ENCODE measurements at places on chromosomes 1 and 21. TPM values are rescaled to one million over a fixed set of nuclear protein-coding genes. Genes with fewer than 3 reads are reported as not detected.
A peak's percentile ranks its signal among the peaks of the same experiment; 100 is the strongest.

DNA sequence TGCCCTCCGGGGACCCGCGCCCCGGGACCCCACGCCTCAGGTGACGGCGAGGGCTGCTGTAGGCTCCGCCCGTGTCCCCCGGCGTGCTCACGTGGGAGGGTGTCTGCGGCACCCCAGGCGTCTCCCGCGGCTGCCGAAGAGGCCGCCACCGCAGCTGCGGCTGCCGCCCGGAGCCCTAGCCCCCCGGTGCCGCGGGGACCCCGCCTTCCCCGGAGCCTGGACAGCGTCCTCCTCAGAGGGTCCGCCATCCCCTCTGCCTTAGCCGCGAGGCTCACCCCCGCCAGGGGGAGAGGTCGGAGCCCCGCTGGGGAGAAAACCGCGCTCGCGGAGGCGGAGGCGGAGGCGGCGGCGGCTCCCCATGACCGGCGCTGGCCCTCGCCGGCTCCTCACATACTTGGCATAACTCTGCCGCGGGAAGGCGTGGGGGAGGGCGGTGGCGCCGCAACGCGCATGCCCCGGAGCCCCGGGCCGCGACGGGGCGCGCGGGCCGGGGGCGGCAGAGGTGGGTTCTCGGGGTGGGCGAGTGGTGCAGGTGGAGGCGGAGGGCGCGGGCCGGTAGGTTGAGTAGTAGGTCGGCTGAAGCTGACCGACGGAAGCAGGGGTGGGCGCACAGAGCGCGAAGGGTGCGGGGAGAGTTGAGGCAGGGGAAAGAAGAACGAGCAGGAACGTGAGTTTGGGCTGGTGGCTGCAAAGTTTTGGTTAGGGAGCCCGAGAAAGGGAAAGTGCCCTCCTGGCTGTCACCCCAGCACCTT lies 700 bp upstream of the SYDE2 start:
- DNase-seq: peak; percentile 79

DNA sequence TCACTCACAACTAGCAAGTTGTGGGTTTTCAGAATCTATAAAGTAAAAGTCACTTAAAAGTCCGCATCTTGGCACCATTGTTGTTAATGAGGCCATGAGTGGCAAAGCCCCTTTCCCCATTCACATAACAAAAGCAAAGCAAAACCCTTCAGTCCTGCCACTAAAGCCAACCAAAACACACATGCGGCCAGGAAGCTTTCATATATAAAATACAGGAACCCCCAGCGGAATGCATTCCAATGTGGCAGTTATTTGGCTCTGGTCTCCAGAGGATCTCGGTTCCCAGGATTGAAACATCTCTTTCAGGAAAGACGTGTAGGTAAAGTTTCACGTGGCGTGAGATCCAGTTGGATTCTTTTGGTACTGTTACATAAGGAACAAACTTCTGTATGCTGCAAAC lies 2.5 kb upstream of the LBR start:
- no peak for DNase-seq

DNA sequence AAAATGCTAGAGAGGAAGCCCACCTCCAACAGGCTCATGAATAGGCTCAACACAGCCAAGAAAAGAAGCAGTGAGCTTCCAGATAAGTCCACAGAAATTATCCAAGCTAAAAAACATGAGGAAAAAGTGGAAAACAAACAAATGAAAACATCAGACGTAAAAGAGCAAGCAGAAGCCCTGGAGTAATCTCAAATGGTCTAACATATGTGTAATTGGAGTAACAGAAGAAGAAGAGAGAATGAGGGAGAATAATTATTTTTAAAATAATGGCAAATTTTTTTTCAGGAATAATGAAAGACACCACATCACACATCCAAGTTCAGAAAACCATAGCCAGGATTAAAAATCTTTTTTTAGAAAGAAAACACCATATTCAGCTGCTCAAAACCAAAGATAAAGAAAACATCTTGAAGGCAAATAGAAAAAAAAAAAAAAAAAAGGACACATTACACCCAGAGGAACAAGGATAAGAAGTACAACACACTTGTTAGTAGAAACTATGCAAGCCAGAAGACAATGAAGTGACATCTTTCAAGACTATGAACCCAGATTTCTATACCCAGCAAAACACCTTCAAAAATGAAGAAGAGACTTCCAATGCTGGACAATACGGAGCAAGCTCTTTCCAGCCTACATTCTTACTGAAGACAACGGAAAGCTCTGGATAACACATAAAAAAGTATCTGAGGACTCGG lies 10.6 kb upstream of the SUMO3 start:
- DNase-seq: no peak

DNA sequence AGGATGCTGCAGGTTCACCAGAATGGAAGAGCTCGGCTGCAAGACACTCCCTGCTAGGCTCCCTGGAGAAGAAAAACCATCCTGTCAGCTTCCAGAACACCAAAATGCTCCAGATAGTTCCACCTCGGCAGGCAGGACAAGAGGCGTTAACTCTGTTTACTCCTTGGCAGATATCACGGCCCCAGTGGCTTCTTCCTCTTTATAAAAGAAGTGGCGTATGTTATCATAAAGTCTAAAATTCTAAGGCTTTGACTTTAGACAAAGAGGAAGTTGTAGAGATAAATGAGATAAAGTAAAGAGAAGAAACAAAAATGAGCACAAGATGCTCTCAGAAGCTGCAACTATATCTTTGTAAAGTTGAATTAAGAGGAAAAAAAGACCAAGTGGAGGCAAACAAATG lies 24.3 kb upstream of the MTF1 start:
- DNase-seq: no peak

- no peak for DNase-seq
Measured at GRCh38 chr21:40840401-40841125, 6.4 kb downstream of the DSCAM start.

Gene ASTN1
- 0.18 TPM for total RNA-seq

Gene INSRR
- total RNA-seq: not detected

All from left lobe of liver (tissue), 2 donors.